HS-27A (cell line): ENCODE measurements at places on chromosomes 7 and 10.

- DNase-seq = no peak
Observed at GRCh38 chr7:78169992-78170391, 371.4 kb downstream of the PHTF2 start.

DNA sequence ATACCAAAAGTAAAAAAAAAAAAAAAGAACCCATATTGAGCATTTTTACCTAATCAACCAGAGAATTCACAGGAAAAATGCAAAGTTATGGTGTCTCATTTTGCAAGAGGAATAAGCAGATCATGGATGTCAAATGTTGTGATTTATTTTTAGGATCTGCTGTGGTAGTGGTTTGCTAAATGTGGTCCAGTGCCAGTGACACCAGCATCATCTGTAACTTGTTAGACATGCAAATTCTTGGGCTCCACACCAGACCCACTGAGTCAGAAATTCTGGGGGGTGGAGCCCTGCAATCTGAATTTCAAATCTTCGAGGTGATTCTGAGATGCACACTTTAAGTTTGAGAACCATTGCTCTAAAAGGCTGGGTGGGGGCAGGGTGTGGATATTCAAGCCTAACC is 30.1 kb upstream of the ZEB1 start:
- DNase-seq = no peak

DNA sequence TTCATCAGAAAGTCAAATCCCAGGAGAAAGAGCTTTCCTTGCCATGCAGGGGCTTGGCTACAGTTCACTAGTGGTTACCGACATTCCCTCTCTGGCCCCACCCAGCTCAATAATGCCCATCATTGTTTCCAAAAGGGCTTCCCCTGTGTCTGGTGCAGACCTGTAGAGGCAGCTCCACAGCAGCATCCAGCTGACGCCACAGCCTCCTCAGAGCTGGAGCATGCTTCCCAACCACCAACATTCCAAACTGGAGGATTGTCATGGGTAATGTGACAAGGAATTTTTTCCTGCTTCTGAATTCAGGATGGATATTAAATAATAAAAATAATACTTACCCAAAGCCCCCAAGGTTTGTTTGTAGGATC is 77.4 kb downstream of the ZNF365 start:
- DNase-seq = no peak

GRCh38 chr10:81953420-81953819 is 78.4 kb downstream of the NRG3 start:
- no peak for DNase-seq

- DNase-seq = no peak
Observed at GRCh38 chr10:133045556-133046389, 42.0 kb upstream of the ADGRA1 start.

DNA sequence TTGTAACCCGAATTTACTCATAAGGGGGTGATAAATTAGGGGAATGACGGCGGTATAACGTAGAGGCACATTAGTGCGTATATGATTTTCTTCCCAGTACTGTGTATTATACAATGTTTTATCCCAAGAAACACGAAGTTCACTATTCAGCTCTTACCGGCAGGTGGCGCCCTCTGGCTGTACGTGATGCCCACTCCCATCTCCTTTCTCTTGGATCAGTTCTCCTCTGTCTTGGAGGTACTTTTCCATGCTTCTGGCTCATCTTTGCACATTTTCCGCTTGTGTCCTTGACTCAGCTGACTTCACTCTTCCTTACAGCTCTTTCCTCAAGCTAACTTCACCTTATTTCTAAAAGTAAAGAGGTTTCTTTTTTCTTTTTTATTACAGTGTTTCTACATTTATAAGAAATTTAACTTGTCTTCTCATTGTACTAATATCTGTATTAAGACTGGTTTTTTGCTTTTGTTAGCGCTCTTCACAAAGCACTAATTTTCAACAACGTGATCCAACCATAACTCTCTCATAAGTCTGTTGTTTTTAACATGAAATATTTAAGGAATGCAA is 21.3 kb downstream of the TMEM176B start:
- peak; percentile 7 for DNase-seq

DNA sequence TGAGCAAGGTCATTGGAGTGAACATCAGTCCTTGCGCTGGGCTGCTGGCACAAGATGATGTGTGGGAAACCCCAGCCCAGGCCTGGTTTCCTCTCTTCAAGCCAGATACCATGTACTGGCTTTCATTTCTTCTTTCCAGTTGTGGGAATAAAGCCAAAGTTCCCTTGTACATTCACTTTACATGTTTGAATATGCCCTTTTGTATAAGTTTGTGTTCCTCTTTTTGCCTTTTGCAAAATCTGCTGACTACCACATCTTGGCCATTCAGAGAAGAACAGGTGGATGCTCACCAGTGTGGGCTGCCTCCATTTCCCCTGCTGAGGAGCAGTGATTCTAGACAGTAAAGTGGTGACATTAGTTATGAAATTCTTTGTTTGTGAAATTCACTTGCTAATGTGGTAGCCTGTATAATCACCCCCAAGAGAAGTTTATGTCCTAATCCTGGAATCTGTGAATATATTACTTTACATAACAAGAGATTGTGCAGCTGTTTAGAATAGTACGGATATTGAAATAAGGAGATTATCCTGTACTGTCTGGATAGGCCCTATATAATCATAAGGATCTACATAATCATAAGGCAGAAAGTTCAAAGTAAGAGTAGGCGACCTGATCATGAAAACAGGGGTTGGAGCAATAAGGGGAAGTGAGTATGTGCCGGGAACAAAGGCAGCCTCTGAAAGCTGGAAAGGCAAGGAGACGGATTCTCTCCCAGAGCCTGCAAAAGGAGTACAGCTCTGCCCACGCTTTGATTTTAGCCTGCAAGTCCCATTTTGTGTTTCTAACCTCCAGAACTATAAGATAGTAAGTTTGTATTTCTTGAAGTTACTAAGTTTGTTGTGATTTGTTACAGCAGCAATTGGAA is 18.8 kb upstream of the AOAH start:
- DNase-seq = no peak
